ENCODE measurements at places on chromosomes 7 and 10. TPM values are rescaled to one million over a fixed set of nuclear protein-coding genes. Genes with fewer than 3 reads are reported as not detected.

Gene TMEM254
- 11.4 TPM for total RNA-seq

Gene PPA1
- 51.2 TPM for total RNA-seq

Gene RPEL1
- not detected for total RNA-seq

Gene GJC3
- total RNA-seq, result 0.95 TPM

Gene LDB3
- 13.2 TPM for total RNA-seq

Gene TMEM270
- not detected for total RNA-seq
